ENCODE measurements at places on chromosomes 3 and 15.

DNA sequence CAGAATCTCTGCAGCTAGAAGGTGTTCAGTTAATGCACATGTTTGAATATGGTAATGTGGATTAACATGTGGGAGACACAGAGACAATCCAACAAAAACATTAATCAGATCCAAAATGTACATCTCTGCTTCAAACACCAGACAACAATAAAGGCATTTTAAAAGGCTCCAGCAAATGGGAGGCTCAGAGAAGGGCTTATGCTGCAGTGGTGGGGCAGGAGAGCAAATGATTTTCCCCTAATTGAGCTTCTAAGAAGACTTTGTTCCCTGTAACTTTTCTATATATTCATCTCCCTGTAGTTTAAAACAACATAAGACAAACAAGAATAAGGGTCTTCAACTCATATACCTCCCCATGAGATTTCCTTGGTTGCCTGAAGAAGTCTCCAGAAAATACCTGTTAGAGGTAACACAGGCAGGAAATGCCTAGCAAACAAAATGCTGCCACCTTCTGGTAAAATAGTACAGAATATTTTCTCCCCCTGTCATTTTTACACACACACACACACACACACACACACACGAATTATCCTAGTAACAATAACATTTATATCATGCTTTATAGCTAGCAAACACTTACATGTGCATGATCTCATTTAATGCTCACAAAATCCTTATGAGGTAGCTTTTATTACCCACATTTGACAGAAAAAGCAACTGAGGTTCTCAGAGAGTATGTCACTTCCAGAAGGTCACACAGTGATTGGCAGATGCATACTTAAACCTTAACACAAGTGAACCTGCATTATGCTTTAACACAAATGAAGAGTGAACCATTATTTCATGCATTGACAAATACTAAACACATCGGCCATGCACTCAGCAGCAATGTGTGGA lies 123.4 kb upstream of the MB21D2 start:
- peak; percentile 60 for DNase-seq

- DNase-seq, result no peak
Observed at GRCh38 chr3:195587824-195588223, 4.1 kb upstream of the APOD start.

- DNase-seq, result no peak
Observed at GRCh38 chr3:30268288-30268687, 338.1 kb upstream of the TGFBR2 start.

DNA sequence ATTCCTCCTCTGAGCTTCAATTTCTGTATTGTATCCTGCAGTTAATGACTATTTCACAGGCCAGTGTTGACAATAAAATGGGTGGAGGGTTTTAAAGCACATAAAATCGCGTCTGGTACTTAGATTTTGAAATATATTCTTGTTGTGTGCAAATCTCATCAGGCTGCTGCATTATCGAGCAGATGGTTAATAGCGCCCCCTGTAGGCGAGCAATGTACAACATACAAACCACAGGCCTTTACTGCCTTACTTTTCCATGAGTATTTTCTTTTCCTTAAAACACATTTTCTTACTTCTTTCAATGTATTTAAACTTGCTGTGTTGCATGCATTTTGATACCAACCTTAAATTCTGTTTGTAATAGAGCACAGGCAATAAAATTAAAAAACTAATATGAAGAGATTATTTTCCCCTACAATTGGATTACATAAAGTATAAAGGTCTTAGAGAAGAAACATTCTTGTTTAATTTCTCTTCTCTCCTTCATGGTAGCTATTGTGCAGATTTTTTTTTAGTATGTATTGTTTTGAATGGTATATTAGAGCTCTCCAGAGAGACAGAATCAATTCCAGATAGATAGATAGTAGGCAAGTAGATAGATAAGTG lies 608.4 kb downstream of the CADM2 start:
- DNase-seq, result peak; percentile 9

- DNase-seq, result no peak
Observed at GRCh38 chr3:11238060-11238459, 34.1 kb upstream of the ATG7 start.

DNA sequence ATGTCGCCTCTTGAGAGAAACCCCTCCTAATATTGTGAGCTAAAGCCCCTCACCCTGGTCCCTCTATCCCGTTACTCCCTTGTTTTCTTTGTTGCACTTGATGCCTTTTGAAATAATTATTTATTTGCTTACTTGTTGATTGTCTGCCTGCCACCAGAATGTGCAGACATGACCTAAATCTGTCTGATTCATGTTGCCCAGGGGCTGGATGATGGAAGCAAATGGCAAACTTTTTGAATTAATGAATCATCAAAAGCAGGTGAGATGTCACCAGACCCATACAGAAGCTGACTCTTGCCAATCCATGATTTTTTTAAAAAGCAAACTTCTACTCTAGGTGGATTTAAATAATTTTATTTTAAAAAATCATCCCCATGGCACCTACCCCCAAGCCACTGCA lies 49.3 kb downstream of the GRIP2 start:
- DNase-seq, result no peak

DNA sequence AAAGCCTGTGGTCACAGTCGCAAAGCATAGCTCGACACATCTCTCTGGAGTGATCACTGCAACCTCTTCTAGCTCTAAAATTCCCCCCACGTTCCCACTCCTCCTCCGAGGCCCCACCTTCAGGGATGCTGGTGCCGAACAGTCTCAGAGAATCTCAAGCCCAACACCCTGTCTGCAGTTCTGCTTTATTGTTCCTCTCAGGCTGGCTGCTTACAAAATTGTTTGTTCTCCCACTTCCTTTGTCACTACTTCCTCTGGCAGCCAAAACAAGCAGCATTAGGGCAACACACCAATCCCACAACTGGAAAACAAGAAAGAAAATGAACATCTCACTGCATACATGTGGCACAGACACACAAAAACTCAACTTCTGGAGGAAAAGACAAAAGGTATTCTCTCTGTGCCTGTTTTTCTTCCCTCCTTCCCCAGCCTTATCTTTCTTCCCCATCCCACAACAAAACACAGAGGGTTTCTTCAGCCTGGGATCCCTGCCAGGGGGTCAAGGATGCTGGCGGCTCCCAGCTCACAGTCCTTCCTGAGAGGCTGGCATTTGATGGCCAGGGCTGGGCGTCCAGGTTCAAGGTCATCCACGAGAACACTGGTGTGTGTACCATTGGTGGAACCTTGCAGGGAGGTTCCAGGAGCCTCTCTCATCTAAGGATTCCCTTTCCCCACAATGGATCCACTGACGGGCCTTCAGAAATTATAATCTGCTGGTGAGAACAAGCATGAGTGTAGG lies 108.4 kb downstream of the TMCO5A start:
- DNase-seq, result no peak

DNA sequence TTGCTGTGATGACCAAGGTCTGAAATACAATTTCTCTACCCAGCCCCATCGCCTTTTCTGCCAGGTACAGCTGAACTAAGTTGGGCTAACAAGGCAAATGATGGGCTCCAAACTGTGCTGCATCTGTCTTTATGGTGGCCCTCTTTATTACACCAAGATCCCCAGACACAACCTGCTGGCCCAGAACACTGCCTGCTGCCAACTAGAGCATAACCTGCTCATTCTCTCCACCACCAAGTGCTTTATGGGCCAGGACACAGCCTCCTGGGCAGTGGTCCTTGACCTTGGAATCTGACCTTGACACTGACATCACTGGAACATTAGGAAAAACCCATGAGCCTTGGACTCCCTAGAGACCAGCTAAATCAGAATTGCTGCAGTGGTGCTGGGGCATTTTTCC lies 3.3 kb downstream of the LINS1 start:
- no peak for DNase-seq

- no peak for DNase-seq
Observed at GRCh38 chr3:71064291-71064955, 519.1 kb downstream of the FOXP1 start.

DNA sequence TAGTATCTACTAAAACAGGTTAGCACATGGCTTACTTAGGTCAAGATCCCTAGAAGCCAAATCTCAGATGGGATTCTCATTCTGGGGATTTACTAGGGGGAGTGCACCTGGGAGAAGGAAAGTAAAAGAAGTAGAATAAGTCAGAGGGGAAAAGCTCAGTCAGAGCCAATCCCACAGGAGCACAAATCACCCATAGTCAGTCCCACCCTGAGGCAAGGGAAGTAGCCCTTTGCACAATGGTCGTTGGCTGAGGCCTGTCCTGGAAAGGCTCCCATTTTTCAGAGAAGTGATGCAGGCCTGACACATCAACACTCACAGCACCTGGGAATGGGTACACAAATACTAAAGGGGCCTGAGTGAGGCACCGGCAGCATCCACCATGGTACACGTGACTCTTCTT lies 39.8 kb downstream of the SST start:
- no peak for DNase-seq

DNA sequence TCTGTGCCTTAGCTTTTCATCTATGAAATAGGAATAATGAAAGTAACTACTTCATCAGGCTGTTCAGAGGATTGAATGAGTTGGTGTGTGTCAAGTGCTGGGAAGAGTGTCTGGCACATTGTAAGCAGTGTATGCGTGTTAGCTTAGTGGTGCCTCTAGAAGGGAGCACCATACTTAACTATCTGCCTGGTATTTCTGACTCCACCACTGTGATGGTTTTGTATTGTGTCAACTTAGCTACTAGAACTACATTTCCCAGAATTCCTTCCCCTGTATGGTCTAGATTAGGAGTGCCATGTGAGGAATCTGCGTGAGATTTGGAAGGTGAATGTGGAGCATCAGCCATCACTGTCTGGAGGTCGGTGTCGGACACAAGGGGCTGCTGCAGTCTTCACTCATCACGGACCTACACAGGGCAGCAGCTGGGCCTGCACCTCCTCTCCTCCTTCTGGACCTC lies 115.4 kb upstream of the GALNT15 start:
- DNase-seq, result no peak

- DNase-seq, result no peak
Observed at GRCh38 chr15:84741121-84741520, 7.3 kb upstream of the ZNF592 start.

DNA sequence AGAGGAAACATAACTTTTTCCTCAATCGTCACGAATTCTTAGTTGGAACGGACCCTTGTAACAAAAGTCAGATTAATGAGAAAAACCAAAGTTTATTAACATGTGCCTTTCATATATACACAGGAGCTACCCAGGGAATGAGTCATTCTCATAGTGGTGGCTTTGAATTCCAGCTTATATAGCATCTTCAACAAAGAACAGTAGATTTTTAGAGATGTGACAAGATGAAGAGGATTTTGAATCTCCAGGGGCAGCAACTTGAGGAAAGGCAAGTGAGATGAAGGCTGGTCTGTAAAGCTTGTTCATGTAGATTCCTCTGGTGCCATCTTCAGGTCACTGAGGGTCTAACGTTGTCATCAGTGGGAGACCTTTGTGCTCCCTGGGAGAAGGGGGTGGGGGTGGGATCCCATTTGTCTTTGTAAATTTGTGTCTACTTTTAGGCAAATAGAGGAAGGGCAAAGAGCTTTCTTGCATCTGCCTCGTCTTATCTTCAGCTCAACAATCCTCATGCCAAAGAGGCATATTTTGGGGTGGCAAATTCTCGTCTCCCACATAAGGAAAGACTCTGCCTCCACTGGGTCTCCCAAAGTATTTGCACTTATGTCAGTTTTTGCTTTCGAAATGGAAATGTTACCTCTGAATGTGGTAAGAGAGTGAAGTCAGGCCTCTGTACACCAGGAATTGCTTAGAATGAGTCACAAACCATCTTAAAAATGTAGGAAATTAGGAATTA lies 29.5 kb downstream of the CLEC3B start:
- no peak for DNase-seq

- no peak for DNase-seq
Observed at GRCh38 chr3:40620151-40620550, 95.4 kb downstream of the ZNF621 start.

DNA sequence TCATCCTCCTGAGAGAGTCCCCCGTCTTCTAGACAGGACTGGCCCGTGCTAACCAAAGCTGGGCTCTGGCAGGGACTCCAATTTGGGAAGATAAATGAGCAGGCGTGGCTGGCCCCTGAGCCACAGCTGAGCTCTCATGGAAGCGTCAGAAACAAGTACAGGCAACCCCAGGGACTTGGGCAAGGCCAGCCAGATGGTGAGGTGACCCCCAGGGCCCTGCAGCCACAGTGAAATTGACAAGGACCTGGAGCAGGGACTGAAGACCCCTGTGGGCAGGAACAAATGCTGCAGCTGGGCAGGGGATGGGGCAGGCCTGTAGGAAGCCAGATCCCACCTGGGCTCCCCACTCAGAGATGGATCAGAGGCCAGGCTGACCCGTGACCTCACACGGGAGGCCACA lies 32.8 kb upstream of the CGNL1 start:
- DNase-seq, result no peak

DNA sequence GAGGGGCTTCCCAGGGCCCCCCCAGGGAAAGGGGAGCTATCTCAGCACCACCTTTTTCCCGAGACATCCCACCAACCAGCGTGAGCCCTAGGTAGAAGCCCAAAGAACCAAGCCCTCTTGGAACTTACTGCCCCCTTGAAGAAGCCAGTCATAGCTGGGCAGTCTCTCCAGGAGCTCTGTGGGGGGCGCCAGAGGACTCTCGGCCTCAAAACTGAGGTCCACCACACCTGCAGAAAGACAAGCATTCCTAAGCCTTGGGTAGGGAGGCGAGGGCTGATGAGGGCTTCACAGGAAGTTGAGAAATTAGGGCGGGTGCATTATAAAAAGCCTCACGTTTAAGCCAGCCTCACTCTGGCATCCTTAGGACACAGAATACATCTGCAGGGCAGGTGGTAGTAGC lies 9.0 kb downstream of the SSUH2 start:
- no peak for DNase-seq

GRCh38 chr3:194097141-194097882 lies 38.6 kb upstream of the HES1 start:
- no peak for DNase-seq

DNA sequence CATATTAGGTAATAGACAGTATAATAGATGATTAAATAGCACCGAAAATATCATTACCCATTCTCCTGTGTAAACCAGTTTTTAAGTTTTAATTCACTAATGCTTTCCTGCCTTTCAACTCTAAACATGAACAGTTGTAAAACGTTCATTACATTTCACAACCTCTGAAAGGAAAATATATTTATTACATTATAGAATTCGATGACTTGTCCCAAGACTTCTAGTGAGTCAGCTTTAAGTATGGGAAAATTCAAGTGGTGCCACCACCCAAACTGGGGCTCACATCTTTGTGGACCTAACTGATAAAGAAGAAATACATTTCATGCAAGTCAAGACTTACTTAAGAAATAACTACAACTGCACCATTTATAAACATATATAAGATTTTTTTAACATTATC lies 2.0 kb downstream of the TRIM59 start:
- DNase-seq, result no peak

- no peak for DNase-seq
Observed at GRCh38 chr15:29678504-29679034, 143.7 kb downstream of the TJP1 start.

GRCh38 chr3:143301031-143301901 lies 181.7 kb downstream of the CHST2 start:
- DNase-seq, result no peak

DNA sequence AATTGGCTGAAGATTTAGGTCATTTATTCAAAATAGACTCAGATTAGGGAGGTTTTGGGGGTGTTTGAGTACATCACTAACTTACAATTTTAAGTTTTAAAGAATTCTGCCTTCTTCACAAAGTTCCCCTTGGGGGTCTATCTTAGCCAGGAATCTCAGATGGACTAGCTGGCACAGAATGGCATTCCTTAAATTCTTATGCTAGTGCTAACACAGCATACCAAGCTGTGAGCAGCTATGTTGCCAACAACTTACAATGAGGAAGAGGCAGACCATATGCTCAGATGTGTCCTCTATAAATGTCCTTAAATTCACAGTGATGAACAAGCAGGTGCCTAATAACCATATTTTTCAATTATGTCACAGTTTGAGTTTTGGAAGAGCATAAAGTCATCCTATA lies 60.9 kb upstream of the NPHP3 start:
- DNase-seq, result no peak
